ENCODE measurements at places on chromosomes 12 and 14.

DNA sequence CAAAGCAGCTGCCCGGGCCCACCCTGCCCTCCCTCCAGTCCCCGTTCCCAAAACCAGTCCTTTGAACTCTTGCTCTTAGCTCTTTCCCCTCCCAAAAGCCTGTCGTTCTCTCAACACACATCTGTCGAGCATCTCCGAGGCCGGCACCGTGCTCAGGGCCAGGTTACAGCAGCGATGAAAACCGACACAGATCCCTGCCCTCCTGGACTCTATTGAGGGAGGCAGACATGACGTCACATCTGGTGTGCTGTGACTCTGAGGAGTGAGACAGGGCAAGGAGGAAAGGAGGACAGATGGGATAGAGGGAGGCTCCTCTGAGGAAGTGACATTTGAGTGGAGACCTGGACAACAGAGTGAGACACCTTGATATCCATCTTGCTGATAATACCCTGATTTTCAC is 34.6 kb upstream of the PWP1 start:
- DNase-seq, result no peak

- no peak for DNase-seq
These were observed 7.5 kb upstream of the WSB2 start for GRCh38 chr12:118068445-118068844.

- no peak for DNase-seq
These were observed 539 bp upstream of the HMGA2 start for GRCh38 chr12:65823513-65824375.

- DNase-seq, result no peak
These were observed 299.8 kb downstream of the KCNH5 start for GRCh38 chr14:62745496-62745895.

- no peak for DNase-seq
These were observed 8.4 kb downstream of the OR6S1 start for GRCh38 chr14:20632831-20633691.

DNA sequence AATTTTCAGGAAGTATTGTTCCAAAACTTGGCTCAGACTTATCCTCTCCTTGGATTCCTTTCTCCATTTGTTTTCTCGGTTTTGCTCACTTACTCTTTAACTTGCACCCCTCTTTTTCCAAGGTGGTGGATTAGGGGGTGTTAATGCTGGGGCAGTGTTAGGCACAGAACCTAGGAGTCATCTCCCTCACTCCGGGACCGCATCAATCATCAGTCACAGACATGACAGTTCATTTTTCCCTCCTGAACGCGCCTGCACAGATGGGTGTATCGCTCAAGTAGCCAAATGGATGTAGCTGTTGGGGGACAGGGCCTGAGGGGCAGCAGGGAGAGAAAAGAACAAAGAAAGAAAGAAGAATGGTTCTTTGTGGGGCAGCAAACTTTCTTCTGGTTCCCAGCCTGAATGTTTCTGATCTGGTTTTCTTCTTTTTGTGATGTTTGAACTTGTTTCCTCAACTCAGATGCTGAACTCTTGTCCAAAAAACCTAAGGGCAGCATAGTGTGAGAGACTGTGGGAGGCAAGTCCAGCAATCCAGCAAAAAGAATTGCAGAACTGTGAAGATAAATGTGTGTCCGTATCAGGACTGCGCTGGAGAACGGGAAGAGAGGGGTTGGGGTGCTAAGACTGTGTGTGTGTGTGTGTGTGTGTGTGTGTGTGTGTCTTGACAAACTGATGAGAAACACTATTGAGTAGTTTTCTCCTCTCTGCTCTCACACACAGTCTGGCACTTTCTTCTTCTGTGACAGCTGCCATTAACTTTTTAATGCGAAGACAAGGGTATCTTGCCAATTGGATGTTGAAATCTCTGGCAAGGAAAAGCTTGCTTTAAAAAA is 131.1 kb downstream of the FBXL14 start:
- no peak for DNase-seq

GRCh38 chr12:112347581-112347982 is 34.6 kb downstream of the HECTD4 start:
- DNase-seq, result no peak

- DNase-seq, result no peak
These were observed 170.6 kb downstream of the OTOGL start for GRCh38 chr12:80269803-80270552.

- DNase-seq, result no peak
These were observed 149.0 kb downstream of the NAV3 start for GRCh38 chr12:77979597-77980250.

- DNase-seq, result no peak
These were observed 302.8 kb downstream of the GALC start for GRCh38 chr14:87690076-87690613.

DNA sequence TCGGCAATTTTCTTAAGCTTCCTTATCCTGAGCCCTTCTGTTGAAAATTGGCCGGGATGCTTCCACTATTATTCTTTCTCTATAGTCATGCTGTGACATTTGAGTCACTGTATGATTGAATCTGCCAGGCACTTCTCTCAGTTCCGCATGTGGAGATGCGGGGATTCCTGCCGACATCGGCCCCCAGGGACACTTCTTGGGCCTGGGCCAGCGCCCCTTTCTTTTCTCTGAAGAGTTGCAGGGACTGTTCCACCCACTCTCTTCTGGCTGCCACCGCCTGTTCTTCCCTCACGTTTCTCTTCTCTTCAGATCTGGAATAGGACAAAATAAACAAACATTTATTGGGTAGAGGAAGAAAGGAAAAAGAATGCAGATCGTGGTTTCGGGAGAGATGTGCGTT is 310.1 kb downstream of the ETNK1 start:
- no peak for DNase-seq

DNA sequence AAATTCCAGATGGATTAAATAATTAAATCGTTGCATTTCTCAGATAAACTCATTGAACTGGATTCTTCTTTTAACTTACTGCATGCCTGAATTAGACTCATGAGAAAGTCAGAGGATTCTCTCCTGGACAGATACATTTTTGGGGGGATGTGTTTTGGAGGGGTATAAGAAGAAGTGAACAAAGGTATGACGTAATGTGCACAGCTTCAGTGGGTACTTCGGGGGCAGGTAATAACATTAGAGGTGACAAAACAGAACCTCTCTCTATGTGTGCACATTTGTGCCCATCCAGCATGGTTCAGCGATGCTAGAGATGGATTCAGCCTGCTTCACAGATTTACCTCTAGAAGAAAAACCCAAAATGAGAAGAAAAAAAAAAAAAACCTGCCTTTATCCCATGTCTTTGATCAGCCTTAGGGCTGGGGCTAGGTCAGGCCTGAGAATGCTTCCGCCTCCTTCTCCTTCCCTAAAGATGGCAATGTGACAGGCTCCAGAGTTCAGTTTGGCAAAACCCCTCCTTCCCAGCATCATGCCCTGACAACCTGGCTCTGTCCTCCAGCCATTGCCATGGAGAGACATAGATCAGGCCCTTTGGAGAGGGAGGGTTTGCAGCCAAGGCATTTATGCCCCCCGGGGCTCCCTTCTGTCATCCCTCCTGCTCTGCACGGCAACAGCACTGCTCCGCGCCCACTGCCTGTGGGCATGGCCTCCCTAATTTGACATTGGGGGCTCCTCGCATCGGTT is 166.7 kb downstream of the KCNA5 start:
- no peak for DNase-seq

DNA sequence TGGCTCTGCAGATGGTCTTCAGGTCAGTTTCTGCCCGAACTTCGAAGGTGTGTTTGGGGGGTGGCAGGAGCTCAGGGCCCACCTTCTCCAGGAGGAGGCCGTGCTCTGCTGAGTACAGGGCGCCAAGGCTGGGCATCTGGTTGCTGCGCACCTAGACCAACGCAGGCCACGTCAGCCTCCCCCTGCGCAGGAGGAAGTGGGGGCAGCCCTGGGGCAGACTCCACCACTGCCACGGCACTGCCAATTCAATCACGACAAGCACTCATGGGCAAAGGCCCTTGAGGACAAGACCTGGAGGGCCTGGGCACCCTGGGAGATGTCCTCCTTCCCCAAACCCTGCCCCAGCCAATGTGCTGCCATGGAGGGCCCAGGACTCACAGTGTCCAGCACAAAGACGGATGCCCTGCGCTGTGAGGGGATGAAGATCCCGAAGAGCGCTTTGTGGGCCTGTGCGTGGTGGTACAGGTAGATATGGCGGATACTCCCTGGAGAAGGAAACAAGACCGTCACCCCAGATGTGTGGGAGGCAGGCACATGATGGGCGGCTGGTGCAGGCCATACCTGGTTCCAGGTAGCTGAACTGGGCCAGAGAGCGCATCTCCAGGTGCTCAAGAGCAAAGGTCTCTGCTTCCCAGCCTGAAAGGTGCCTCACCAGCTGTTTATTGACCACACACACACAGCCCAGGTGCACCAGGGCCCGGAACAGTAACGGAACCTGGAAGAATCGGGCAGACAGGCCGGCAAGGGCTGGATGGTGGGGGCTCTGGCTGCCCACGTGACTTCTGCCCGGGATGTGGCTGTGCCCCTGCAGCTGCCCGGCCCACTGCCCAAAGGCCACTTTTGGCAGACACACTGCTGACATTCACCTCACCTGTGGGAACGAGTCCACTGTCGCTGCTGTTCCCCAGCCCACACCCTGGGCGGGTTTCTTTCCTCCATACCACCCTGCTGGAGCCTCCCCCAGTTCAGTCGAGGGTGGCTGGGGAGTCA is 24.6 kb downstream of the P2RX2 start:
- DNase-seq, result no peak

All from stimulated activated CD4-positive, alpha-beta T cell treated with anti-CD3 and anti-CD28 coated beads, TNF-alpha, amount 100 ng/mL, for 4 hours (primary cell).